Chondrocyte (in vitro differentiated cells): ENCODE measurements at places on chromosomes 6 and 20. TPM values are rescaled to one million over a fixed set of nuclear protein-coding genes. Genes with fewer than 3 reads are reported as not detected.

DEF6 gene
- 0.82 to 1.1 TPM (median 0.82 TPM) in 3 replicates for total RNA-seq

HSPA12B gene
- total RNA-seq = 0.10 to 0.26 TPM in 2 of 3 replicates, not detected in the other

SLC32A1 gene
- total RNA-seq = not detected in 3 replicates

RAET1L gene
- total RNA-seq = not detected in 3 replicates

TFAP2C gene
- 4.8 to 36.2 TPM (median 5.2 TPM) in 3 replicates for total RNA-seq

SLC16A10 gene
- total RNA-seq = 0.02 TPM in 1 of 3 replicates, not detected in the others

SOX18 gene
- 2.1 to 2.8 TPM (median 2.3 TPM) in 3 replicates for total RNA-seq

HLA-DPA1 gene
- total RNA-seq = 0.65 to 1.3 TPM (median 1.2 TPM) in 3 replicates

PIM1 gene
- total RNA-seq = 11.3 to 15.1 TPM (median 13.0 TPM) in 3 replicates

RIPOR3 gene
- total RNA-seq = 0.12 TPM in 1 of 3 replicates, not detected in the others

C20orf204 gene
- total RNA-seq = 0.77 to 3.3 TPM (median 0.97 TPM) in 3 replicates

GPLD1 gene
- total RNA-seq = 4.2 to 4.4 TPM (median 4.2 TPM) in 3 replicates

KIF13A gene
- total RNA-seq = 39.5 to 51.9 TPM (median 49.7 TPM) in 3 replicates

MEI4 gene
- not detected in 3 replicates for total RNA-seq

LSM2 gene
- 35.0 to 42.5 TPM (median 35.7 TPM) in 3 replicates for total RNA-seq

CST4 gene
- not detected in 3 replicates for total RNA-seq

DEK gene
- 43.2 to 53.0 TPM (median 46.7 TPM) in 3 replicates for total RNA-seq

LST1 gene
- total RNA-seq = not detected in 3 replicates

LY6G6F gene
- not detected in 3 replicates for total RNA-seq

PXDC1 gene
- total RNA-seq = 191 to 231 TPM (median 222 TPM) in 3 replicates

PGBD1 gene
- total RNA-seq = 7.6 to 9.9 TPM (median 8.5 TPM) in 3 replicates

TAF11 gene
- total RNA-seq = 30.5 to 42.1 TPM (median 31.7 TPM) in 3 replicates

WASF1 gene
- total RNA-seq = 13.7 to 22.9 TPM (median 20.3 TPM) in 3 replicates

MUC21 gene
- not detected in 3 replicates for total RNA-seq

DNAH8 gene
- total RNA-seq = 0.05 to 0.24 TPM (median 0.15 TPM) in 3 replicates

CALHM4 gene
- total RNA-seq = not detected in 3 replicates

SIRPB2 gene
- total RNA-seq = not detected in 3 replicates

BPIFB2 gene
- total RNA-seq = not detected in 3 replicates

AGPAT4 gene
- total RNA-seq = 11.9 to 14.2 TPM (median 12.6 TPM) in 3 replicates

GHRH gene
- total RNA-seq = not detected in 3 replicates

HLA-A gene
- total RNA-seq = 110 to 191 TPM (median 187 TPM) in 3 replicates

CLPSL1 gene
- total RNA-seq = not detected in 3 replicates

ECT2L gene
- total RNA-seq = not detected in 3 replicates
